ENCODE measurements at places on chromosomes 1 and 21.

DNA sequence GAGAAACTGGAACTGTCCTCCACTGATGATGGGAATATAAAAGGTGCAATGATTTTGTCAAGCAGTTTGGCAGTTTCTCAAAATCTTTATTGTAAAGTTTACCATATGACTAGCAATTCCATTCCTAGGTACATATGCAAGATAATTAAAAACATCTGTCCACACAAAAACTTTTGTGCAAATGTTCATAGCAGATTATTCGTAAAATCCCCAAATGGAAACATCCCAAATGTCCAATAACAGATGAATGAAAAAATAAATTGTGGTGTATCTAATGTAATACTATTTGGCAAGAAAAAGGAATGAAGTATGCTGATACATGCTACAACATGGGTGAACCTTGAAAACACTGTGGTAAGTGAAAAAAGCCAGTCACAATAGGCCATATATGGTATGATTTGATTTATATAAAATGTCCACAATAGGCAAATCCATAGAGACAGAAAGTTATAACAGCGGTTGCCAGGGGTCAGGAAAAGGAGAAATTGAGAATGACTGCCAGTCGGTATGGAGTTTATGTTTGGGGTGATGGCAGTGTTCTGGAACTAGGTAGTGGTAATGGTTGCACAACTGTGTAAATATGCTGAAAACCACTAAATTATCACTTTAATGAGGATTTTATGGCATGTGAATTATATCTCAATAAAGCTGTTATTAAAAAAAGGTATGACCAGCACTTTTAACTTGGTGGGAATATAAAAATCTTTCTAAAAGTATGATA lies 81.7 kb upstream of the BEND5 start:
- no peak for DNase-seq

DNA sequence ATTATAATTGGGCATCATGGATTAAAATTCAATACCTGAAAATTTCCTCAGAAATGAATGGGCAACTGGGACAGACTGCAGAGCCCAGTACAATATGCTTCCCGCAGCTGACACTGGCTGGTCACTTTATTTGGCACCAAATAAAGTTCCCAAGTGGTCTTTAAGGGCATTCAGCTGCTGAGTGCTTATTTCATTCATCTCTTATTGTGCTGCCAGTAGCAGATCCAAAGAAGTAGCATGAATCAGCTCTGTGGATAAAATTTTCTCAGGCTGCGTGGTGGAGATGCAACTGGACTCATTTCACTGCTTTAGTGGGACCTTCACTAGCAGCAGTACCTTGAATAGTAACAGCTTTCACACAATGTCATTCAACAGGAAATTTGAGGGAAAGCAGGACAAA lies 226.3 kb upstream of the ADGRL2 start:
- no peak for DNase-seq

DNA sequence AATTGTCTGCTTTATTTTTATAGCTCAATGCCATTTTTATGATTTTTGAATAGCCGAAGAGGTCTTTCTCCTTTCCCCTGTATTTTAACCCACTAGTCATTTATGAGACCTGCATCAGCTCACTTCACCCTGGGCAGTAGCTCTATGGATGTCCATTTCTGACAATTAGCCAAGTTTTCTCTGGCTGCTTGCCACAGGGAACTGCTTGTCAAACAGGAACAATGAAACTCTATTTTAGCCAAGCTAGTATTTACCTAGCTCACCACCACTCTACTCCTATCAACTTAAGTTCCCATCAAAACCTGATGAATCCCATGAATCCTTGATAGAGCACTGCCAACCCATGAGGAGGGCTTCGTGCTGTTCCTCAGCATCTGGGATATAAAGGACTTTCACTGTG lies 406.7 kb downstream of the RWDD3 start:
- DNase-seq: no peak

- no peak for DNase-seq
Observed at GRCh38 chr1:8879922-8880676, 1.6 kb upstream of the ENO1 start.

- DNase-seq: no peak
Observed at GRCh38 chr21:44850208-44850800, 23.2 kb downstream of the PTTG1IP start.

DNA sequence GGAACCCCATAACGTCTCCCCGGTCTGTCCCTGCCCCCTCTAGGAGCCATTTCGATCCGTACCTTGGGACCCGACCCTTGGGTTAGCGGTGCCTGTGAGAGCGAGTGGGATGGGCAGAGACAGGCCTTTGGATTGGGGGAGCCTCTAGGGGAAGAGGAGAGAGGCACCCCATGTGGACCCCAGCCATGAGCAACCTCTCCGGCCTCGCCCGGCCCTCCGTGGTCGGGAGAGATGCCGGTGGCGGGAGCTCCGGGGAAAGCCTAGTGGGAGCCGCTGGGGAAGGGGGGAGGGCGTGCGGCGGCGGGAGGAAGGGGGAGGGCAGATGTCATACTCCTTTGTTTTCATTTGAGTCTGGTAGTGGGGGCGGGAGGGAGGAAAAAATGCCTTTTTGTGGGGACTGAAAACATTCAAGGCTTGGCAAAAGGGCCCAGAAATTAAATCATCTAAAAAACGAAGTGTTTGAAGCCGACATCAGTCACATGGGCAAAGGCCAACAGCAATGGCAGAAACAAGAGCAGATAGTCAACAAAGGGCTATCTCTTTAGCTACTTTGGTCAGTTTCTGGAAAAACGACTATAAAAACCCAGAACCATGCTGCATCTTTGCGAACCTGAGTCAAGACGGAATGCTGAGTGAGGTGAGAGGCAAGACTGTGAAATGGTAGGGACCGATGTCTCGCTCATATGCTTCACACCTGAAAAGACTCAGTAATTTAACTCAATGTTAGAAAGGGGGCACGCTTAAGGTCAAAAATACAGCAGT lies 758 bp downstream of the PTBP2 start:
- peak; percentile 84 for DNase-seq

- DNase-seq: no peak
Observed at GRCh38 chr1:223411309-223411708, 18.1 kb downstream of the CCDC185 start.

- no peak for DNase-seq
Observed at GRCh38 chr1:92538048-92538412, 51.3 kb upstream of the GFI1 start.

DNA sequence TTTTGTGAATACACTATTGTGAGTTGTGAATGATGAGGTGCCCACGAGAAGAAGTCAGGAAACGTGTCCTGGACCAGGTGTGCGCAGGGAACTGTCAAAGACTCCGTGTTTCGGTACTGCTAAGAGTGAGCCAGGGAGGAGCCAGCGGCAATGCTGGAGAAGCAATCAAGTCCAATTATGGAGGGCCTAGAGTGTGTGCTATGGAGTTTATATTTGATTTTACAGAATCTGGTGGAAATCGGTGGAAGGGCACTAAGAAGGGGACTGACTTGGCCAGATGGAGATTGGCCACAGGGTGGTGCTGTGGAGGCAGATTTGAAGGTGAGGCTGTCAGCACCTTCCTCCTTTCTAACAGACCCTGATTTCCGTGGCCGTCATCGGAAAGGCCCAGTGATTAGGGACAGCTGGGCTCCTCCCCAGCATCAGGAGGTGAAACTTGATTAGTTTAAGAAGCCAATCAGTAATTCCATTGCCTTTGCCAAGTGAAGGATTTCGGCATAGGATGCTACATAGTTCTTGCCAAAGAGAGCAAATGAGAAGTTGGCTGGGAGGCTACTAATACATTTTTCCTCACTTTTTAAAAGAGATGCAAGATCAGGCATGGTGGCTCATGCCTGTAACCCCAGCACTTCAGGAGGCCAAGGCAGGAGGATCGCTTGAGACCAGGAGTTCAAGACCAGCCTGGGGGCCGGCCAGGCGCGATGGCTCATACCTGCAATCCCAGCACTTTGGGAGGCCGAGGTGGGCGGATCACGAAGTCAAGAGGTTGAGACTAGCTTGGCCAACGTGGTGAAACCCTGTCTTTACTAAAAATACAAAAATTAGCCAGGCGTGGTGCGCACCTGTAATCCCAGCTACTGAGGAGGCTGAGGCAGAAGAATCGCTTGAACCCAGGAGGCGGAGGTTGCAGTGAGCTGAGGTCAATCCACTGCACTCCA lies 7.0 kb downstream of the PTCH2 start:
- peak; percentile 68 for DNase-seq

GRCh38 chr21:32163386-32163785 lies 115.5 kb downstream of the MIS18A start:
- DNase-seq: no peak

- no peak for DNase-seq
Observed at GRCh38 chr1:111161843-111162487, 21.9 kb downstream of the CEPT1 start.

DNA sequence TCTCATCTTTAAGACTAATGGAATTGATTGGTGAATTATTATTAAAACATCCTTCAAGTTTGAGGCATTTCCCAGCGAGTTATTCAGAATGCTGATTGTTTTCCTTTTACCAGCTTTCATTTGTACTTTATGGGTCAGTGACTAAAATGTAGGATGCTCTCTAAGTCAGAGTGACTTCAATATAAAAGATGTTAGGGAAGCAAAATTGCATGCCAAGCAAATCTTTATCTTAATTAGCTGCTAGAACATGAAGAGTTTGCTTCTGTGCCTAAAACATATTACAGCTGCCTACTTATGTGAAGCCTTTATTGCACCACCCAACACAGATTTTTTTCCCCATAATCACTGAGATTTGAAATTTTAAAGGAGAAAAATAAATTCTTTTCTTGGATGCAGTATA lies 79.8 kb upstream of the CYYR1 start:
- no peak for DNase-seq

DNA sequence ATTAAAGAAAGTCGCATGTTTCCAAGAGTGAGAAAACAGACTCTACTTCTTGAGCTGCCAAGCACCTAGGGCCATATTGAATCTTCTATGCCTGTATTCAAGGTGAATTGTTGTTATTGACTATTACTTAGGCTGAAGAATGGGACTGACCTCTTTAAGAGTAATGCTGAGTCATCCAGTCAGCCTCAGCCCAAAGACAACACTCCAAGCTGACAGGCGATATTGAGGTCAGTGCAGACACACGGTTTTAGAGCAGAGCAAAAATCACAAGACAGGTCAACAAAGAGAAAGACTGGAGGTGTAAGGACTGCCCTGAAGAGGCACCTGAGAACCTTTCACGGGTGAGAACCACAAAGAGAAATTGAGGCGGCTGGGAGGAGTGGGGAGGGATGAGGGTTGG lies 146.9 kb downstream of the MIS18A start:
- no peak for DNase-seq

DNA sequence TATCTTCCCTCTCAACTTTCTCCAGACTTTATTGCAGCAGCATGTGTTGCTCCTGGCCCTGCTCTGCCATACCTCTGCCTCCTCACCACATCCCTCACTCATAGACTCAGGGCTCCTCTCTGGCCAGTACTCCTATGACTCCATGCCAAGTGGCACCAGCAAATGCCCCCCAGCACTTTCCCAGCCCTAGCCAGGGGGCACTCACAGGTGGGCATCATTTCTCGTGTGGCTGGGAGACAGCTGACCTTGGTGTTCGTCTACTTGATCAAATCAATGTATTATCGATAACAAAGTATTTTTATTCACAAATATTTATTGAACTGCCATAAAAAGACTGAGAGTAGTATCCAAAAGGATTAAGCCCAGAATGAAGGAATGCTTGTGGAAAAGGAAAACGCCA lies 418.2 kb downstream of the FAM72C start:
- no peak for DNase-seq

DNA sequence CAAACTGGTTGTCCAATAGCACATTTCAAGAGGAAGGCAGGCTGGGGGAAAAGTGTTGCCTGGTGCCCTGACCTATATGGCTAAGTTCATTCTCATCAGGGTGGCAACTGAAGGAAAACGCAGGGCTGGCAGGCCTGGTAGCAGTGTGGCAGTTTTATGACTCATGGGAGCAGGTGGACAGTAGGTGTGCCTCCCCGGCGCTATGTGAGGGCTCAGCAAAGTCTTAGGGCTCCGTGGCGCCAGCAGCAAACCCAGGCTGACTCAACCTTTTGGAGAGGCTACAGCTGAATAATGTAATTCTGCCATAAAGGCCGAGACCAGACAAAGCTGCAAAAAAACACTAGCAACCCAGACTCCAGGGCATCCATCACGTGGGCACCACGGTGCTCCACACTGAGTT lies 23.6 kb downstream of the GADD45A start:
- no peak for DNase-seq

DNA sequence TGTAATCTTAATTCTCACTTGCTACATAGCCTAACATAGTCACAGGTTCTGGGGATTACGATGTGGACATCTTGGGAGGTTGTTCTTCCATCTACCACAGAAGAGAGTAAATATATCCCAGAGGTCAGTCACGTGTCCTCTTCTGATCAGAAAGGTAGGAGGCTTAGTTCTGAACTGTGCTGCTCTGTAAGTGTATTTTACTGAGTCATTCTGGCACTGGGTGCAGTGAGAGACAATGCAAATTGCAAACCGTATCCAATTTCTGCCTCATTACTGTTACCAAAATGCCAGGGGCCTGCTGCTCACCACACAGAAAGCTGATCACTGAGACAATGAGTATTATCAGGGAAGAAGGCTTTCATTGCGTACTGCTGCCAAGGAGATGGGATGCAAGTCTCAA lies 104.0 kb downstream of the GABPA start:
- no peak for DNase-seq

GRCh38 chr1:47940779-47941178 lies 56.4 kb downstream of the TRABD2B start:
- no peak for DNase-seq

DNA sequence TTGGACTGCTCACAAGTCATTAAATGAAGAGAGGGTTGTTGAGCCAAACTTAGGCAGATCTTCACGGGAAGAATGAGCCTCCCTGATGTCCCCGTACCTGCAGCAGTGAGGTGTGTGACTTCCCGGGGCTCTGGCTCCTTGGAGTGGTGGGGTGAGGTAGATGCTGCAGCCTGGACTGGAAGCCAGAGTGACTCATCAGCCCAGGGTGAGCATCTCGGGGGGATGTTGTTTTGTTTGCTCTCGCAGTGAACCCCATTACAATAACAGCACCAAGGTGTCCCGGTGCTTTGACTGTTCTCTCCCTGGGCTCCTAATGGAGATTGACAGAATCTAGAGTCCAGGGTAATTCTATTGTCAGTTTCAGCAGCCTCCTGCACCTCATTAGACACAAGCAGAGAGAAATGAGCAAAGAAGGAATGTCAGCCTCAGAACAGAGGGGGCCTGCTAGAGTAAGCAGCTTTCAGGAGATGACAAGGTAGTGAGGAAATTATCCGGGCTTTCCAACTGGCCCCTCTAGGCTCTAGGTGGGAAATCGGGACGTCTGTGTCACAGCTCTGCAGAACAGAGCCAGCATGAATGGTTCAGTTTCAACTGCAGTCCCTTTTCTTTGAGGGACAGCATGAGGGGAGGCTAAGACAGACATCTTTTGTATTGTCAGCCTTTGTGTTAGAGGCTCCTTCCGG lies 36.0 kb upstream of the LRRN2 start:
- DNase-seq: no peak
